ENCODE measurements at places on chromosomes 13 and 19.
A peak's percentile ranks its signal among the peaks of the same experiment; 100 is the strongest.

- DNase-seq = no peak
These were observed 50.8 kb downstream of the USP12 start for GRCh38 chr13:27120811-27121210.

DNA sequence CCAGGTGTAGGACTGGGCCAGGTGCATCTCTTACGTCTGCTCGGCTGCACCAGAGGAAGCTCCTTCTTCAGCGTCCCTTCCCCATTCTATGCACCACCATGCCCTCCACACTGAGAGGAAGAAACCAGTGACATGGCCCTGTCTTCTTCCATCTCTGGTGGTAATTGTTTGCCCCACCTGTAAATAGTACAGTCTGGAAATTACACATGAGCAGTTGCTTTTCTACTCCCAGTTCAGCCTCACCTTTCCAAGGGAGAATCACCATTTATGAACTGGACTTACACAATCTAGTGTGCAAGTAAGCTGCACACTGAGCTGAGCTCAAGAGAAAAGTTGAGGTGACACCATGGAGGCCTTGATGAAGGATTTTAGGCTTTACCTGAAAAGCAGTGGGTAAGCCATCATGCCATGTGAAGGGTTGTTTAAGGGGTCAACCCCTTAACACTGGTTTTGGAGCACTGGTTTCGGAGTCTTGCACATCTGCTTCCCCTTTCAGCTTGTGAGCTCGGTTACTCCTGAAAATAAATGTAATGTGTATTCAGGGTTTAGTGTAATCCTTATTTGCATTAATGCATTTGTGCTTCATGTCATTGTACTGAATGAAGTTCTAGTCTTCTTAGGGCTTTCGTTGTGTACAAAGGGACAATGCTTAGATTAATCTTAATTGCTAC lies 22.4 kb downstream of the ZNF536 start:
- no peak for DNase-seq

GRCh38 chr13:93774506-93774905 lies 547.9 kb downstream of the GPC6 start:
- DNase-seq = no peak

- peak; percentile 86 for DNase-seq
These were observed 1.2 kb upstream of the JUNB start for GRCh38 chr19:12789904-12790619.

GRCh38 chr13:53694814-53695532 lies 666.4 kb downstream of the OLFM4 start:
- DNase-seq = no peak

GRCh38 chr19:35860818-35861639 lies 4.3 kb downstream of the KIRREL2 start:
- DNase-seq = no peak

DNA sequence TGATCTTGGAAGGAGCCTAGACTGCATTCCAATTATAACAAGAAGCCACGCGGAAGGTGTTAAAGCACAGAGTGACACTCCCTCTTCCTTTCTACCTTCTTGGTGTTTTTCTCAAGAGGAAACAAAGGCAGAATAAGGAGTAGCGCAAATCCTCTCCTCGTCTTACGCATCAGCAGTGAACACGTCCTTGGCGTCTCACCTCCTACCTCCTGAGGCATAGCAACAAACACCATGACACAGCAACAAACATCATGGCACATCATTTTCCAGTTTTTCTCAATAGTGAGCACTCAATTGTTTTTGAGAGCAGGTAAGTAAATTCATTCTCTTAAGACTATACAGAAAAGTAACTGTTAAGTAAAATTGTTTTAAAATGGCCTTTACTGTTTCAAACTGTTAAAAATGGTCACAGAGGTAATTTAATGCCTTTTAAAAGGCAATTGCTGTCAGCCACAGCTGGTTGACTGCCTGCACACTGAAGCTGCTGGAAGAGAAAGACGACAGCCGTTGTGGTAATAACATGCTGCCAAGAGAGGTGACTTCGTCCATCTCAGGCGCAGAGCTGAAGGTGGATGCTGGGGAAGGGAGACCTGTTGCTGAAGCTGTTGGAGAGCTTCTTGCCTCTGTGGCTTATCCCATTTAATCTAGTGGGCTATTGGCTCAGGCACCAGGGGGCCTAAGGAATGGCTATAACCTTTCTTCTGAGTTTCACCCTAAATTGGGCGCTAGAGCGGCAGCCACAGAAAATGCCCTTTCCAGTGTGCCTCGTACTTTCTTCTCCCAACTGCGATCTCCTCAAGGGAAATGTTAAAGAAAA lies 703.7 kb downstream of the UQCRFS1 start:
- DNase-seq = no peak

Data from stimulated activated CD8-positive, alpha-beta memory T cell treated with anti-CD3 and anti-CD28 coated beads, Interleukin-7, amount 100 ng/mL, for 24 hours (primary cell).